Glomerular endothelial cell (primary cell): ENCODE measurements at places on chromosomes 7 and 10.

DNA sequence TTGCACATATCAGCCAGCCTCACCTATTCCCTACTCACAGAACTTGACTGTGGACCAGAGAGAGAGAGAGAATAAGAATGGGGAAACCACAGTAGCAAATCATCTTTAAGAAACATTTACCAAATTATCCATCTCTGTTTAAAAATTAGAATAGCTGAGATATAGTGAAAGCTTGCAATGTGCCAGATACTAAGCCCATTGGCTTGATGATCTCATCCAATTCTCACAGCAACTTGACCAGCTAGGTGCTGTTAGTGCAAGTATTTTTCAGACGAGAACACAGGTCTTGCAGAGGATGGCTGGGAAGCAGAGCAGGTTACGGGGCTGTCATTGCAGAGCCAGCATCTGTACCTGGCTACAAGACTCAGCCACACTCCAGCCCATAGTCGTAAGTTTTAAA is 50.9 kb downstream of the KLF6 start:
- DNase-seq: no peak

DNA sequence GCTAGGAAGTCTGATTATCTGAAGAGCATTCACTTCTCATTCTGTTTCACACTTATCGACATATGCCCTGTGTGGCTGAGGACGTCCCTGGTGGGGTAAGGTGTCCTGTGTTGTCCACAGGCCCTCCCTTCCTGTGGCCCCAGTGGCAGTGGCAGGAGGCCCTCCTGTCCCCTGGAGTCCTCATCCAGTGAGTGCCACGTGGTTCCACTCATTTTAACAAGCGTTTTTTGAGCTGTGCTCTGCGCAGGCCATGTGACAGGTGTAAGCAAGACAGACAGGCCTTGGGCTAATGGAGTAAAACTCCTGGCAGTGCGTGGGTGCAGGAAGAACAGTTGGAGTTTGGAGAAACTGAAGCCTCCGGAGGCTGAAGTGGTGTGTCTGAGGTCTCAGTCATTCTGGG is 39.3 kb upstream of the PPIF start:
- DNase-seq: no peak

- no peak for DNase-seq
Measured at GRCh38 chr10:49606981-49607535, 3.1 kb upstream of the SLC18A3 start.

GRCh38 chr10:20200758-20201157 is 384.5 kb downstream of the PLXDC2 start:
- no peak for DNase-seq

GRCh38 chr7:36002900-36003299 is 150.2 kb upstream of the EEPD1 start:
- DNase-seq: no peak

DNA sequence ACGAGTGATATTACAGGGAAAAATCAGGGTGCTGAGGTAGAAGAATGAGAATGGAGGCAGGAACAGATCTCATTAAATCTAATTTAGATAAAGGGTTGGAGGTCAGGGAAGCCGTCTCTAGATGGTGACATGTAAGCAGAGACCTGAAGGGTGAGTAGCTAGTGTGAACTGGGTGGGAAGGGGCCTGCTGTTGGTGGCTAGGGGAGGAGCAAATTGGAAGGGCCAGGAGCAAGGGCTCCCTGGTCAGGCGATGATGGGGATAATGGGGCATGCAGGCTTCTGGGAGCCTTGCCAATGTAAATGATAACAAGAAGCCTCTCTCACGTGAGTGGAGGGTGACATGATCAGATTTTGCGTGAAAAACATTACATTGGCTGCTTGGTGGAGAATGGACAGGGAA is 76.3 kb downstream of the WDFY4 start:
- no peak for DNase-seq

- DNase-seq: no peak
Measured at GRCh38 chr10:77686096-77686495, 48.5 kb upstream of the KCNMA1 start.

- DNase-seq: no peak
Measured at GRCh38 chr10:16518822-16519221, 2.9 kb downstream of the C1QL3 start.

DNA sequence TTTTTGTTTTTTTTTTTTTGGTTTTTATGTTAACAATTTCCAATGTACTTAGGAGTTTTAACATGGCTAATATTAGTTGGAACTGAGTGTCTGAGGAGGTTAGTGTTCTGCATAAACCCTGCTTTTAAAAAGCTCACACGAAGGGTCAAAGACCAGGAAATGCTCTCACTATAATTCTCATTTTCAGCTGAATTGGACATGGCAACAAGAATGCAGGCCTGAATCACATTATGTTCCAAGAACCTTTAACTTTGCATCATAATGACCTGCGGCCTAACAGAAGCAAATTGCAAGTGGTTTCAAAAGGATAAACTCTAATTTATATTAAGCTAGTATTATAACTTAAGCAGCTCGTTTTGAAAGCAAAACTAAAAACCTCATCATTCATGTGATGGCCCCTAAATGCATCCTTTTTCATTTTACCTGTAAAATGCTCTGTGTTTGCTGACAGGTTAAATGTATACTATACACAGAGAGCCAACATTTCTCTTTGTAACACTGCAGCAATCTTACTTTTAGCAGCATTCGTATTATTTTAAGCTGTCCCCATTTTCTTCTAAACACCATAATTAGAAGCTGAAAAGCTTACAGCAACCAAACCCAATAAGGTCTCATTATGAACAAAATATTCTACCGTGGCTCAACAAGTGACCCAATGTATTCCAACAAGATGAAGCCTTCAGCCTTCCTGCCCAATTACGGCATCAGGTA is 242.8 kb upstream of the SP4 start:
- no peak for DNase-seq

GRCh38 chr10:111249925-111250324 is 173.1 kb downstream of the ADRA2A start:
- DNase-seq: no peak

DNA sequence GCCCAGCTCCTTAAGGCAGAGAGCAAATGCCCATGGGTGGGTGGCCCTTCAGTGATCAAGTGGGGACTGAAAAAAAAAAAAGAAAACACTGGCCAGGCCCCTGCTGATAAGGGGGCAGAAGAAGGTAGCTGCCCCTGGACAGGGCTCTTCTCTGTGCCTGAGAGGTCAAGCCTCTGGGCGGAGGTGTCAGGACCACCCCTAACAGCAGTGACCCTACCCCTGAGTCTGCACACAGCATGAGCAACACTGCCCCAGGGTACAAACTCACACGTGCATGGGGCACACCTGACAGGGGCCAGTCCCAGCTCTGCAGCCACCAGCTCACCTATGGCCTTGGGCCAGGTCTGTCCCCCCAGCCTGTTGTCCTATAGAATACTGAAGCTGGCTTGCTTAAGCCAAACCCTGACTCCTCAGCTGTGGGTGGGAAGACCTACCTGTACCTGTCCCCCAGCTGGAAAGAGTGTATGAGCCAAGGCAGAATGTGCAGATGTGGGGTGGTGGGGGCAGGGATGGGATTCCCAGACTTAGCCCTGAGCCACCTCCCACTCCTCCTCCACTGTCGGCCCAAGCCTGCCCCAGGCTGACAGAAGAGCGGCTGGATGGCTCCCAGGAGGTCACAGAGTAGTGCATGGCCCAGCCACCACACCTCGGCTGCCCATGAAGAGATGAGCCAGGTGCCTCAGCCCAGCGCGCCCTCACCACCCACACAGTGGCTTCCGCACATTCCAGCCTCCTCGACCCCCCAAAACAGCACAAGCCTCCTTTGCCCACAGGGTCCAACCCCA is 23.7 kb downstream of the KCNH2 start:
- no peak for DNase-seq

DNA sequence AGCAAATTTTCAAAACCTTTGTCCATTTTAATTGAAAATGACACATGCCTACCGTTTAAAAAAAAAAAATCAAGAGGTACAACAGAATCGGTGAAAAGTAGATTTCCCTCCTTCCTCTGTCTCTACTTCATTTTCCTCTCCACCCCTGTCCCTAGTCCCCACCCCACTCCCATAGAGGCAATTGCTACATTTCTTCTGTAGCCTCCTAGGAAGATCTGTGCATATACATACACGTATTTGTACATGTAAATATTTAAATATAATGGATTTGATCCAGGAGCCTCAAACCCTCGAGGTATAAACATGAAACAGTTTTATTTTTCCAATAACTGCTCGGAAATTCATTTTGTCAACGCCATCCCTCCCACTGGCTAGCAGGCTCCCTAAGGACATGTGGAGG is 14.1 kb upstream of the SLC29A3 start:
- DNase-seq: no peak

DNA sequence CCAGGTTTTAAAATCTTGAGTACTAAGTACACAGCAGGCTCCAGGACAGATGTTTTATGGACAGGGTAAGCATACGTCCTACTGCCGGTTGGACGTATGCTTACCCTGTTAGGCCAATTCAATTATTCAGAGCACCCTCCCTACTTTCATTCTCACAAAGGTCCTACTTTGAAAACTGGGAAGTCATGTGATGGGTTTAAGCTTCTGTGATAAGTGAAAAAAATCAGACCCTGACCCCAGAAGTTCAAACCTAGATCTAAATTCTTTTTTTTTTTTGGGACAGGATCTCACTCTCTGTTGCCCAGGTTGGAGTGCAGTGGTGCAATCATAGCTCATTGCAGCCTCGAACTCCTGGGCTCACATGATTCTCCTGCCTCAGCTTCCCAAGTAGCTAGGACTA is 55.2 kb downstream of the HIPK2 start:
- DNase-seq: no peak

DNA sequence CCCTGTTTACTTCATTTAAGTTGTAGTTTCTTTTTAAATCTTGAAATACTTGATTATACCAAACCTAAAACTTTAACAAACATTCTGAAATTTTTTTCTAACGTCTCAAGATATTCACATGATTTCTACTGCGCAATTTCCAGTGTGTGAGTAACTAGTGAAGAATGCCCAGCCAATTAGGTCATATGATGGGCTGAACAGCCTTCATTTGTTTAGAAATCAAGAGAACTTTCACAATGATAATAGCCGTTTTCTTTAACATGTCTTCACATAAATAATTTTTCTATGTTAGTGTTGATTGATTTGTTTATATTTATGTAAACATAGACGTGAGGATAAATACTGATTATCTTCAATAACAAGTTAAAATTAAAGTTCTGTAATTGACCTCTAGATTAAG is 21.8 kb downstream of the STAM start:
- DNase-seq: no peak
